Urinary bladder (tissue), 4 donors: ENCODE measurements at places on chromosomes 16 and 17. TPM values are rescaled to one million over a fixed set of nuclear protein-coding genes. Genes with fewer than 3 reads are reported as not detected.

DNA sequence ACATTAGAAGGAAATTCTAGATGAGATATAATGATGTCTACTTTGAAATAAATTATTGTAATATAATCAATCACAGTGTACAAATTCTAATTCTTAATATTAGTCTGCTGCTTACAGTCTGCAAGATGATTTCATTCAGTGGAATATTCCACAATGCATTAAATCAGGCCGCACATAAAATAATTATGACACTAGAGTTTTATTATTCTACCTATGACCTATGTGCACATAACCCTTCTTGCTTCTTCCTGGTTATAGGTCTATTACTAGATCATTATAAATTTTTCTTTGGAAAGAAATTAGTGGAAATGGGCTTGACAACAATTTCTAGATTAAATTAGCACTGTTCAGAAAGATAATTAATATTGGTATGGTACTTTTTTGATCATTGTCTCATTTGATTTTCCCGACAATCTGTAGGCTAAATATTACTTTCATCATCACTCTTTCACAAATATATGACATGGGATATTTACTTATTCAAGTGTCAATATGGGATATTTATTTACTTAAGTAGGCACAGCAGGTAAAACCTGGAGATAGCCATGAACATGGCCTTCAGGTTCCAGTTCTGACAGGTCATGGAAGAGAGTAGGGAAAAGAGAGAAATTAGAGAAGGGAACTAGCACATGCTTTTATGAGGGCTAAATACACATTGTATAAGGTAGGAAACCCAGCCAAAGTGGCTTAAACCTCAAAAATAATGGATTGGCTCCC lies 476.4 kb downstream of the TOX3 start:
- DNase-seq = no peak

The SLC38A8 gene
- not detected for polyA plus RNA-seq

The ADGRG1 gene
- 36.1 TPM for polyA plus RNA-seq

GRCh38 chr16:54547052-54547451 lies 260.5 kb upstream of the IRX3 start:
- DNase-seq = no peak

DNA sequence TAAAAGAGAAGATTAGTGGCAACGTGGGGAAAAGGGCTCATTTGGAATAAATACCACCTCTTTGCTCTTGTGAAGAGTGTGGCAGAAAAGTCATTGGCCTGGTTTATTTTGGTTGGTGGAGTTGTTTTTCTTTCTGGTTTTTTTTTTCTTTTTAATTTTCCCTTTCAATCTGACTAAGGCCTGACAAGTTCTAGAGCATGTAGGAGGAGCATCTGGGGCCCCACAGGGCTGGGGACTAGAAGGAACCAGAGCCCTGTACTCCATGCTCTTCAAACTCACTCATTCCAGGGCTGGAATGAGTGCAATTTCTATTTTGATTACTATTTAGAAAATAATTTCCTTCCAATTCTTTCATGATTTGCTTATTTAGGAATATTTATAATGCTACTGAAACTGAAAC lies 13.3 kb downstream of the IRX5 start:
- DNase-seq = no peak

GRCh38 chr17:43917016-43917347 lies 9.6 kb upstream of the MPP2 start:
- no peak for DNase-seq

DNA sequence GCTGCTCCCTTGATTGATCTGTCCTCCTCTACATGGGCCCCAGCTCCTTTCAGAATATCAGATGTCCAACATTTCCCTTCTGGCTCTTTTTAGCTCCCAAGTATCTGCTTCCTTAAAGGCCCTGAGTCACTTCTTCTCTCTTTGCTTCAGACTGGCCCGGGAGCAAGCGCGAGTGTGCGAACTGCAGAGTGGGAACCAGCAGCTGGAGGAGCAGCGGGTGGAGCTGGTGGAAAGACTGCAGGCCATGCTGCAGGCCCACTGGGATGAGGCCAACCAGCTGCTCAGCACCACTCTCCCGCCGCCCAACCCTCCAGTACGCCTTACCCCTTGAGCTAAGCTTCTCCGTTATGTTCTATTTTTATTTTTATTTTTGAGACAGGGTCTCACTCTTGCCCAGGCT lies 12.3 kb downstream of the CNTROB start:
- no peak for DNase-seq

DNA sequence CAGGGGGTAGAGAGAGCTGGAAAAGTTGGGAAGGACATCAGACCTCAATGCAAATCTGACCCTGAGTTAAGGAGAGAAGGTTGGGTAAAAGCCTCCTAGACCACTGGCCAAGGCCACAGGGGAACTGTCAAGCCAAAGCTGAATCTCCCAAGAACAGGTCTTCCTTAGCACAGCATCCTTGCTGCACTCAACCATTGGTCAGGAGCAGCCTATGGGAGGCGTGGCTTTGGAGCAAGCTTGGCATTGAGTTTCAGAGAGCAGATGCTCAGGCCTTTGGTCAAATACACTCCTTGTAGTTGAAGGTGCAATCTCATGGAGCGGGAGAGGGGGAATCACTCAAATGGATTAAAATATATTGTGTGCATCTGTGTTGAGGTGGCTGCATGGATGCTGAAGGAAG lies 21.8 kb downstream of the SOX9 start:
- DNase-seq = no peak

DNA sequence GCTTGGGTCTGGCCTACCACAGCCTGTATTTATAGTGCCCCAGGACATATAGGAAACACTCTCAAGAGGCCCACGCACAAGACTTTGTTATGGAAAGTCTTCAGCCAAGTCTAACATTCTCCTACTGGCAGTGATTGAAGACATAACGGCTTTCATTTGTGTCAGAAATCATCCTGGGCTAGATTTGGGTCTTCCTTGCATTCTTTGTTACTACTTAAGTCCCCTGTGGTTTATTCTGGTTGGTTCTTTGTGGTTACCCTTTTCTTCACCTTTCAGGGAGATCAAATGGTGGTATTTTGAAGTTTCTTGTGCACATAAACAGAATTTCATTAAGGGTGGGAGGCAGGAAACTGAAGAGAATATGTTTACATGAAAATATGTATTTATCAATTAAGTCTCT lies 37.7 kb downstream of the REXO5 start:
- DNase-seq = no peak

DNA sequence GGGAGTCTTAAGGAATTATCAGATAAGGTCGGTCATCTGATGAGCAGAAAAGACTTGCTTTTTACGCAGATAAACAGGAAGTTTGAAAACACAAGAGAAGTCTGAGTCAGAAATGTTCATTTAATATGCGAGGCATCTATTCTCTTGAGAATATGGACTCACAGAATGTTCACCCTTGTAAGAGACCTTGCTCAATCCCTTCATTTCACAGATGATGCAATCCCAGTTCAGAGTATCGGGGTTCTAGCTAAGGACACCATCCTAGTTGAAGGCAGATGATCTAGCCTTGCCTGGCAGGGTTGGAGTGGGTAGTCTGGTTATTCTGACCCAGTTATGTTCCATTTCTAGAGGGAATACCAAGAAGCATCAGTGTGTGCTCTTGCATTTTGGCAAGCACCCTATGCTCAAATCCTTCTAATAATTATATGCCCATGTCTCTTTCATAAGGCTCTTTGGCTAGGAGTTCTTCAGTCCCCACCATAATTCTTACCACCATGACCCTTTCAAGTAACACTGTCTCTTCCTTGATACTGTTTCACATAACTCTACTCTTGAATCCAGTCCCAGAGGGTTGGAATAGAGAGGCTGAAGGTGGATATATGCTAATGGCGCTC lies 42.5 kb downstream of the YPEL2 start:
- no peak for DNase-seq

DNA sequence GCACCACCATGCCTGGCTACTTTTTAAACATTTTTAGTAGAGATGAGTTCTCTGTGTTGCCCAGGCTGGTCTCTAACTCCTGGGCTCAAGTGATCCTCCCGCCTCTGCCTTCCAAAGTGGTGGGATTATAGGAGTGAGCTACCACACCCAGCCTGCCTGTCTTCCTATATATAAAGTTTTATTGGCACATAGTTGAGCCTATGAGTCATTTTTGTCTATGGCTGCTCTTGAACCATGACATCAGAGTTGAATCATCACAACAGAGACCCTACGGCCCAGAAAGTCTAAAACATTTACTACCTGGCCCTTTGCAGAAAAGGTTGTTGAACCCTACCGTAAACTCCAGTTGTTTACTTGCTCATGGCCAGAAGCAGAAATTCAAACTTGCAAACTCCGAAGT lies 7.9 kb downstream of the SEPTIN12 start:
- no peak for DNase-seq

DNA sequence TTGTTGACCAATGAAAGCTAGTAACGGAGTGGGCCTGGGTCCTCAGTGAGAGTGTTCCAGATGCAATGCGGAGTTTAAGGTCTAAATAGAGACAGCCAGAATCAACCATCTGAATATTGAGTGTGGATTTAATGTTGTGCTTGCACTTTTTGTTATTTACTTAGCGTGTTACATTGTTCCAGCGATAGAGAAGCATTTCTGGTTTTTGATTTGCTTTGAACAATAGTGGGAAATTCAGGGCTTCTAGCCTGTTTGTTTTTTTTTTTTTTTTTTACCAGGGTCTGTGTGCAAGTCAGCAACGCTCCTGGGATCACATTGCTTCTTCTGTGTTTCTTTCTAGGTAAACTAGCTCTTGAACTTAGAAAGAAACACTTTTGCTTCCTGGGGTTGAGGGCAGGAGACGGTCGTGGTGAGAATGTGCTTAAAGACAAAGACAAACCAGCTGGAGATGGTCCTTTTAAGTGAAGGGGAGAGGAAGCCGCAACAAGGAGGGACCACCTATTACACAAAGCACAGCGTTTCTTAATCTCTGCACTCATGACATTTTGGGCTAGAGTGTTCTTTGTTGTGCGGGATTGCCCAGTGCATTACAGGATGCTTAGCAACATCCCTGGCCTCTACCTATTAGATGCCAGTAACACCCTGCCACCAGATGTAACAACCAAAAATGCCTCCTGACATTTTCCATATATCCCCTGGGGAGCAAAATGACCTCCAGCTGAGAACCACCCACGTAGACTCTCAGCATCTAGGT lies 119.2 kb downstream of the MAP2K6 start:
- no peak for DNase-seq

DNA sequence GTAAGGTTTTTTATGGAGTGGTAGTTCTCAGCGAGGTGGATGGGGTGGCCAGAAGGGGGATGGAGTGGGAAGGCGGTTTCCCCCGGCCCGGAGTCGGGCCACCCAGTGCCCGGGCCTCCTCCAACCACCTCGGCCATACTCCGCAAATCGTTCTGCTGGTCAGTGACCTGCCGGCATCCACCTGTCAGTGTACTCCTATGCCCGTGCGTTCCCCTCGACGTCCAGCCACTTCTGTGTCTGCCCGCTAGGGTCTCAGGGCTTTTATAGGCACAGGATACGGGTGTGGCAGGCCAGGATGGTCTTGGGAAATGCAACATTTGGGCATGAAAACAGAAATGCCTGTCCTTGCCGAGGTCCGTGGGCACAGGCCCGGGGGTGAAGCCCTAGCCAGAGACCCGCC lies 19.3 kb upstream of the ASGR2 start:
- DNase-seq = no peak

The EFNB3 gene
- polyA plus RNA-seq = 0.86 TPM

DNA sequence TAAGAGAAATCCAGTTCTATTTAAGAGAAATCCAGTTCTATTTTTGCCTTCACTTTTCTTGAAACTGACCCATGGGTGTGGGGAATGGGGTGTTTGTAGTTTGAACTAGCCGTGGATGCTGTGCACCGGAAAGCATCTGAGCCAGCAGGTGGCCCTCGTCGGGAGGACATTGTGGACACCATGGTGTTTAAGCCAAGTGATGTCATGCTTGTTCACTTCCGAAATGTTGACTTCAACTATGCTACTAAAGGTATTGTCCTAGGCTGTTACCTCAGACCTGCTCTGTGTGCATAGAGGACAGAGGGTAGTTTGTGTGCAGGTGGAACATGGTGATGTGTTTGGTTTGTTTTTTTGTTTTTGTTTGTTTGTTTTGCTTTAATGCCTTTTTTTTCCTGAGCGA lies 3.3 kb downstream of the ATXN2L start:
- no peak for DNase-seq

- no peak for DNase-seq
These were observed 2.1 kb downstream of the MT1X start for GRCh38 chr16:56684256-56684925.

GRCh38 chr17:5644065-5644464 lies 59.8 kb upstream of the NLRP1 start:
- no peak for DNase-seq

The MYCBPAP gene
- 0.23 TPM for polyA plus RNA-seq

- peak; percentile 74 for DNase-seq
These were observed 1.8 kb downstream of the ST3GAL2 start for GRCh38 chr16:70437017-70437581.

The MYH1 gene
- not detected for polyA plus RNA-seq
